ENCODE measurements at places on chromosomes 5 and 9.

DNA sequence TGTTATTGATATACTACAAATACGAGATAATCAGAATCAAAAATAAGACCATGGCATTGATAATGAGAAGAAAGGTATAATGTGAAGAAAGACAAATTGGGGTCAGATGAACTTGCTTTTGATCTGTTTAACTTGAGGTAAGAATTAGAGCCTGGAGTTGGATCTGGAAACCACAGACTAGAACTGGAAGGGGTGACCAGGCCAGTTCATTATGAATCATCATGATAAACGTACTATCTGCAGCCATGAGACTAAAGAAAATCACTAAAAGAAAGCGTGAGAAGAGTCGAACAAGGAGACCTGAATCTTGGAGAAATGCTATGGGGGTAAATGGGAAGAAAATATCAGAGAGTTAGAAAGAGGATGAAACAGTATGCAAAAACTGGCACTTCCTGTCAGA is 967.5 kb downstream of the NR2F1-AS1 start:
- no peaks in the 10 kb centered on the region for H3K36me3 ChIP-seq
- no peak overlapping the region for H3K27ac ChIP-seq
- no peaks in the 10 kb centered on the region for H3K4me1 ChIP-seq
- no peaks in the 10 kb centered on the region for H3K27me3 ChIP-seq

DNA sequence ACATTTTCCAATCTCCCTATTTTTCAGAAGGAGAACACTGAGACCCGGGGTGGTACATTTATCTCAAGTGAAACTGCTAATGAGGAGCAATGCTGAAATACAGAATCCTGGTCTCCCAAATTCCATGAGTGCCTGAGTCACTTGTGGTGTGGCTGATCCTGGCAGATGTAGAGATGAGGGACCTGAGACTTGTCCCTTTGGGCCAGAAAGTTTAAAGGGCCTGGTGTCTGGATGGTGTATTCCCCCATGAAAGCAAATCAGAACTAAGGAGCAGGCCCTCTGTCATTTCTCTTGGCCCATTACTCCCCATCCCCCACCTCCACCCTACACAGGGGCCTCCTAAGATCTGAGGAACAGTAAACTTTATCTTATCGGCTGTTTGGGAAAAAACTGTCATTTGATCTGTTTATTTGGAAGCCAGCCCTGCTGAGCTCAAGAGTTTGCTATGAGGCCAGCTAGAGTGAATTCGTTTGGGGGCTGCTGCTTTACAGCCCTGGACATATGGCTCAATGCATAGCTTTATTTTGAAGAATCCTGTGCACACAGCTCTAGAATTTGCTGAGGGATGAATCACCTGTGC is 140.3 kb downstream of the LHFPL2 start:
- no peak for DNase-seq
- H3K4me1 ChIP-seq, result peaks cover 73% of the 10 kb centered on the region
- H3K27ac ChIP-seq, result peak overlapping the region; percentile 76
- H3K27me3 ChIP-seq, result no peaks in the 10 kb centered on the region

- H3K27ac ChIP-seq, result no peak overlapping the region
- no peaks in the 10 kb centered on the region for H3K4me1 ChIP-seq
- no peaks in the 10 kb centered on the region for H3K36me3 ChIP-seq
- no peaks in the 10 kb centered on the region for H3K27me3 ChIP-seq
- DNase-seq, result no peak
- H3K4me3 ChIP-seq, result no peak overlapping the region
Measured at GRCh38 chr5:74030371-74030770, 404.4 kb downstream of the ARHGEF28 start.

- H3K4me3 ChIP-seq, result no peak overlapping the region
- DNase-seq, result peak; percentile 76
- H3K27me3 ChIP-seq, result no peaks in the 10 kb centered on the region
- no peaks in the 10 kb centered on the region for H3K4me1 ChIP-seq
Measured at GRCh38 chr9:76743931-76744330, 20.3 kb upstream of the PCA3 start.

GRCh38 chr9:135973277-135974219 is 12.4 kb upstream of the UBAC1 start:
- H3K36me3 ChIP-seq, result no peaks in the 10 kb centered on the region
- no peak for DNase-seq
- no peaks in the 10 kb centered on the region for H3K27me3 ChIP-seq
- no peak overlapping the region for H3K4me3 ChIP-seq

DNA sequence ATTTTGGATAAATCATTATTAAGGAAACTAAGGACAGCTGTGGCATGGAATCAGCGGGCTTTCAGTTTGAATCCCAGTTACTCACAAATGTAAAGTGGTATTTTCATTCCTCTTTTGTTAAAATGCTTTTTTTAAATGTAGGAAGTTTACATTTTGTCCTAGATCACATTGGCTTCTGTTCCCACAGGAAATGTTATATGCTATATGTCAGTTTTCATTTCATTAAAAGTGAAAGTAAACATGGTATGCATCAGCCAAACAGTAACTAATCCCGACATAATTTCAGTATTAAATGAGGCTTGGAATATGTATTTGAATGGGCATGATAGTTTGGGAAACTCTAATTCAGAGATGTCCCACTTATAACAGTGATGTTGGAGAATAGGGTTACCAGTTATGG is 18.6 kb upstream of the SMIM15 start:
- no peaks in the 10 kb centered on the region for H3K27me3 ChIP-seq
- peak overlapping the region; percentile 74 for H3K4me3 ChIP-seq
- H3K36me3 ChIP-seq, result no peaks in the 10 kb centered on the region
- no peak overlapping the region for H3K27ac ChIP-seq
- DNase-seq, result no peak

GRCh38 chr5:3116366-3116765 is 364.9 kb upstream of the IRX2 start:
- no peaks in the 10 kb centered on the region for H3K36me3 ChIP-seq
- H3K4me3 ChIP-seq, result no peak overlapping the region
- peaks cover 28% of the 10 kb centered on the region for H3K27me3 ChIP-seq
- no peaks in the 10 kb centered on the region for H3K4me1 ChIP-seq
- H3K27ac ChIP-seq, result no peak overlapping the region

DNA sequence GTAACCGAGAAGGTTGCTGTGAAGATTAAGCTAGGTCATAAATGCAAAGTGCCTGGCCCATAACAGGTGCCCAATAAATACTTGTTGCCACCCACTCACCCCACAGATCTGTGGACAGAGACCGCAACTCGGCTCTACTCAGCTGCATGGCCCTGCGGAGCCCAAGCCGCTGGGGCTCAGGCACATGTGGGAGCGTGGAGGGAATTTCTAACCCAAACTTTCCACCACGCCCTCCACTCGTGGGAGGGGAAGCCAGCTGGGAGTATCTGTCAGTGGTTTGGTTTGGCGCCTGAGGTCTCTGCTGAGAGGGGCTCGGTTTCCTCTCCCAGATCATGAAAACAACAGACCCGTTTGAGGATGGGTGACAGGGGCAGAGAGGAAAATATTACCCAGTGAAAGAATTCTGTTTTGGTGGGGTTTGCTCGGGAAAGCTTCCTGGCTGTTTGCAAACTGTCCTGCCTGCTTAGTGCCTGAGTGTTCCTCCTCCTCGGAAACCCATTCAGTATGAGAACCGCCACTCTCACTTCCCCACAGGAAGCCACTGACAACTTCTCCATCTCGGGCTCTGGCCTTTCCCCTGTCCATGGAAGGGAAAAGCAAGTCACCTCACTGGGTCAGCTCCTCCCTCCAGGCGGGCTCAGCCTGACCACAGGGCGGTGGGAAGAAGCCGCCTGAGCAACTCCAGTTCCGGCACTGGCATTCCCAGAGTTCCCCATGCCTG is 60.1 kb downstream of the RGS3 start:
- no peak overlapping the region for H3K27ac ChIP-seq
- peak; percentile 35 for DNase-seq
- peaks cover 27% of the 10 kb centered on the region for H3K4me1 ChIP-seq
- no peak overlapping the region for H3K4me3 ChIP-seq
- no peaks in the 10 kb centered on the region for H3K27me3 ChIP-seq

GRCh38 chr5:56154732-56155484 is 78.2 kb downstream of the ANKRD55 start:
- DNase-seq, result no peak
- H3K4me1 ChIP-seq, result peaks cover 29% of the 10 kb centered on the region
- H3K27me3 ChIP-seq, result no peaks in the 10 kb centered on the region
- no peak overlapping the region for H3K4me3 ChIP-seq
- no peak overlapping the region for H3K27ac ChIP-seq
- no peaks in the 10 kb centered on the region for H3K36me3 ChIP-seq

- H3K4me1 ChIP-seq, result no peaks in the 10 kb centered on the region
- H3K36me3 ChIP-seq, result no peaks in the 10 kb centered on the region
- no peak overlapping the region for H3K27ac ChIP-seq
- no peak overlapping the region for H3K4me3 ChIP-seq
- H3K27me3 ChIP-seq, result peaks cover 2% of the 10 kb centered on the region
Measured at GRCh38 chr9:115133649-115134048, 15.7 kb upstream of the TNC start.

GRCh38 chr5:133410335-133410828 is 202.0 kb downstream of the FSTL4 start:
- no peak overlapping the region for H3K27ac ChIP-seq
- no peak for DNase-seq
- no peaks in the 10 kb centered on the region for H3K4me1 ChIP-seq
- H3K27me3 ChIP-seq, result peaks cover 3% of the 10 kb centered on the region
- H3K36me3 ChIP-seq, result no peaks in the 10 kb centered on the region

- no peak overlapping the region for H3K27ac ChIP-seq
- no peak overlapping the region for H3K4me3 ChIP-seq
- DNase-seq, result no peak
- H3K4me1 ChIP-seq, result no peaks in the 10 kb centered on the region
Measured at GRCh38 chr9:4510546-4511322, 20.5 kb downstream of the SLC1A1 start.

GRCh38 chr5:143923634-143924266 is 111.8 kb downstream of the HMHB1 start:
- no peaks in the 10 kb centered on the region for H3K27me3 ChIP-seq
- no peaks in the 10 kb centered on the region for H3K36me3 ChIP-seq
- no peak overlapping the region for H3K4me3 ChIP-seq
- H3K27ac ChIP-seq, result no peak overlapping the region

- H3K27me3 ChIP-seq, result no peaks in the 10 kb centered on the region
- no peak for DNase-seq
- H3K4me3 ChIP-seq, result no peak overlapping the region
Measured at GRCh38 chr9:2755285-2755684, 38.0 kb downstream of the KCNV2 start.

- H3K27ac ChIP-seq, result no peak overlapping the region
- no peaks in the 10 kb centered on the region for H3K27me3 ChIP-seq
- H3K4me3 ChIP-seq, result no peak overlapping the region
- no peaks in the 10 kb centered on the region for H3K36me3 ChIP-seq
Measured at GRCh38 chr5:14948383-14948782, 76.8 kb upstream of the ANKH start.

- no peaks in the 10 kb centered on the region for H3K27me3 ChIP-seq
- no peaks in the 10 kb centered on the region for H3K36me3 ChIP-seq
- H3K4me1 ChIP-seq, result peaks cover 13% of the 10 kb centered on the region
- peak overlapping the region; percentile 7 for H3K4me3 ChIP-seq
- peak; percentile 92 for DNase-seq
Measured at GRCh38 chr9:89701221-89701798, 96.5 kb downstream of the GADD45G start.

DNA sequence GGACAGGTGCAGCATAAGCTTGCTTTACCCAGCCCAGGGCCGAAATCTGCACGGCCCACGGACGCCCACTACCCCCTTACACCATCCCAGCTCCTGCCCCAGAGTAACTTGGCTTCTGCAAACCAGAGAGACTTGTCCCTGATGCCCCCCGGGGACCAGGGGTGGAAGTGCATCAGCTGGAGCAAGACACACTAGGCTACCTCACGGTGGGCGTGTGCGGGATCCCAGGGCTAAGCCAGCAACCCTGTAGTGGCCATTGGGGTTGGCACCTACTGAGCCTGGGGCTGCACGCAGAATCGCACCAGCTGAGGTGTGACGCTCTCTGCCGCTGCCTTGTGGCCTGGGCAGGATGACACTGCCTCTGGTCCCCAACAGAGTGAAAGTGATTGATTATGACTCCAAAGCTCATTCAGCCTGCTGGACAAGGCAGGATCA is 6.1 kb upstream of the ZNF79 start:
- H3K4me1 ChIP-seq, result peaks cover 11% of the 10 kb centered on the region
- H3K27ac ChIP-seq, result no peak overlapping the region
- H3K36me3 ChIP-seq, result no peaks in the 10 kb centered on the region
- H3K27me3 ChIP-seq, result no peaks in the 10 kb centered on the region

DNA sequence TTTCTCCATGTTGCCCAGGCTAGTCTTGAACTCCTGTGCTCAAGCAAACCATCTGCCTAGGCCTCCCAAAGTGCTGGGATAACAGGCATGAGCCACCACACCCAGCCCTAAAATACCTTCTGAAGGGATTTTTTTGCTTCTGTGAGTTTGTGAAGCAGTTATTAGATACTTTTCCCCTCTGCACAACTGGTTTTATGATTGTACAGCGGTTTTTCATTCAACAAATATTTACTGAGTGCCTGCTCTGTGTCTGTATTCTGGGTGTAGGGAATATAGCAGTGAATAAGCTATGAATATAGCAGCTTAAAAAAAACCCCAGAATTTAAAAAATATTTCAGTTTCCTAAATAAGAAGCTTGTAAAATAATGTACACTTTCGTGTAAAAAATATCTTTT is 2.3 kb downstream of the SNX24 start:
- no peaks in the 10 kb centered on the region for H3K36me3 ChIP-seq
- H3K4me3 ChIP-seq, result no peak overlapping the region
- H3K27me3 ChIP-seq, result peaks cover 8% of the 10 kb centered on the region

Data from common myeloid progenitor, CD34-positive (primary cell).